ENCODE measurements at places on chromosomes 12 and 14.

DNA sequence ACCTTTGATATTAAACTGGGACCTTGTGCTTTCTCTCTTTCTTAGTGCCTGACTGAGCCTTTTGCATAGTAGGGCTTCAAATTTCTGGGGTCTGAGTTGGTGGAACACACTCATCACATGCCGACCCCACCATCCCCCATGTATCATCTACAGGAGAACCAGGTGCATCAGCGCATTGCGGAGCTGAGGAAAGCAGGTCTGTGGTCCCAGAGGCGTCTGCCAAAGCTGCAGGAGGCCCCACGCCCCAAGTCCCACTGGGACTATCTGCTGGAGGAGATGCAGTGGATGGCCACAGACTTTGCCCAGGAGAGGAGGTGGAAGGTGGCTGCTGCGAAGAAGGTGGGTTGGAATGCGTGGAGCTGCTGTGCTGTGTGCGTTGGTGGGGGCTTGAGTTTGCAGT lies 37.8 kb downstream of the EP400 start:
- no peak for DNase-seq

- no peak for DNase-seq
Observed at GRCh38 chr12:53939141-53940108, 794 bp downstream of the HOXC13 start.

DNA sequence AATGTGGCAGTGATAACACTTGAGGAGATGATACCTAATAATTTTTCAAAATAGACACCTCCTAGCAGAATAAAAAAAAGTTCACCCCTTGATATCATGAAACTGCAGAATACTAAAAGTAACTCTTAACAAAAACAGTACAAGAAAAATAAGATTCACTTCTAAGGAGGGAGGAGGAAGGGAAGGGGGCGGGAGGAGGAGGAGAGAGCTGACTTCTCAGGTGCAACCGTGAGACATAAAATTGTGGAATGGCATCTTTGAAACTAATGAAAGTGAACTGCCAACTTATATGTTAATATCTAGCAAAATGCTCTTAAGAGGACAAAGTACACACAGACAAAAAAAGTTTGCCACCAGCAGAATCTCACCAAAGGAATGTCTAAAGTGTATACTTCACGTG lies 115.8 kb downstream of the SCFD1 start:
- DNase-seq = no peak

DNA sequence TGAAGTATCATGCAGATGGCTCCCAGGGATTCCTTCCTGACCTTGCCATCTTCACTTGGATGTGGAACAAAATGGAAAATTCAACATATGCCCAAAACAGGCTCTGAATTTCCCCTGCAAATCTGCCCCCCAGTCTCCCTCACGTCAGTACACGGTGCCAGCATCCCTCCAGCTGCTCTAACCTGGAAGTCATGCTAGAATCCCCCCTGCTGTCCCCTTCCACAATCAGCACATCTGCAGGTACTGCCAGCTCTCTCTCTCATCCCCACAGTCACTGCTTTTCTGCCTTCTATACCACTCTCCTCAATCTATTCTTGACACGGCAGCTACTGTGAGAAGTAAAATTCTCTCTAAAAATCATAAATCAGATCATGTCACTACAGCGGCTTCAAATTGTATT lies 21.6 kb downstream of the GALNT6 start:
- no peak for DNase-seq

Data from stimulated activated CD8-positive, alpha-beta memory T cell treated with anti-CD3 and anti-CD28 coated beads, Interleukin-15, amount 100 ng/mL, for 48 hours (primary cell).